ENCODE measurements at places on chromosomes 7 and 10.

DNA sequence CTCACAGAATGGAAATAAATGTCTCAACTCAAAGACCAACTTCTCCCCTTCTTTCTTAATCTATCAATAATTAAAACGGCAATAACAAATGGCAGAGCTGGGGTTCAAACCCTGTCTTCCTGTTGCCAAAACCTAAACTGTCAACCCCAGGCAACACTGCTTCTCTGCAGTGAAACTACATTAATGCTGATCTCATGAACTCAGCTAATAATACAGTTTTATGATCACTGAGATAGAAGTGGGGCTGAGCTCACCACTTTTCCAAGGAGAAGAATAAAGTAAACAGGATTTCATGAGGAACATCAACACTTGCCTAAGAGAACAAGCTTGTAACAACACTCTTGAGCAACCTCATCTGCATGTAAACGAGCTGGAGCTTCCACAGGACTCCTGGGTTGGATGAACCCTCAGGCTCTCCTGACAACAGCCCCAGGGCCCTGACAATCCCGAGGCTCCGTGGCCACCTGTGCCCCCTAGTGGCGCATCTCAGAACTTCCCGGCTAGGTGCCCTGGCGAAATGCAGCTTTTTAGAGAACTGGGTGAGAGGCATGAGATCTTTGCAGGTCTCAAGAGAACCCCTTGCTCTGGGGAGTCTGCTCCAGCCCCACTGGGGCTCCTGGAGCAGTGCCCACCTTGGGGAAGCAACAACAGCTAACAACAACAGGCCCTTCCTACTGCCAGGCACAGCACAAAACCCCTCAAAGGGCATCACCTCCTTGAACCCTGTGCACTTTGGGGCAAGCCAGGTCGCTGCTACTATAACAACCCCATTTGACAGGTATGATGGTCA lies 169.3 kb downstream of the SH3PXD2A start:
- DNase-seq = peak; percentile 52

DNA sequence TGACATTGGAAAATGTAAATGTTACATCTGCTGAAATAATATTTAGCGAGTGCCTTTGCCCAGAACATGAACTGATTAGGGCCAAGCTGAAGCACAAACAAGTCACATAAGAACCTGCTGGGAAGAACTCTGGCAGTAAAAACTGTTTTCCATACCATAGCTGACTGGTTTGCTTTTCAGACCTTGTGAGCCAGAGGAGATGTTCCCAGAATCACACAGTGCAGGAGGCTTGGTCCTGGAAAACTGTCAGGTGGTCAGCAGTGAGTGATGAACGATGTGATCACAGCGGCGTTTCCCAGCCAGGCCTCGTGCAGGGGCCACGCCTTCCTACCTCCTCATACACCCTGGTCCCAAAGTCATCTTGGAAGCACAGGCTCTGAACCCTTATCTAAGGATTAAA lies 164.2 kb upstream of the EEPD1 start:
- DNase-seq = no peak

GRCh38 chr10:124403548-124403947 lies 15.2 kb downstream of the OAT start:
- DNase-seq = no peak

DNA sequence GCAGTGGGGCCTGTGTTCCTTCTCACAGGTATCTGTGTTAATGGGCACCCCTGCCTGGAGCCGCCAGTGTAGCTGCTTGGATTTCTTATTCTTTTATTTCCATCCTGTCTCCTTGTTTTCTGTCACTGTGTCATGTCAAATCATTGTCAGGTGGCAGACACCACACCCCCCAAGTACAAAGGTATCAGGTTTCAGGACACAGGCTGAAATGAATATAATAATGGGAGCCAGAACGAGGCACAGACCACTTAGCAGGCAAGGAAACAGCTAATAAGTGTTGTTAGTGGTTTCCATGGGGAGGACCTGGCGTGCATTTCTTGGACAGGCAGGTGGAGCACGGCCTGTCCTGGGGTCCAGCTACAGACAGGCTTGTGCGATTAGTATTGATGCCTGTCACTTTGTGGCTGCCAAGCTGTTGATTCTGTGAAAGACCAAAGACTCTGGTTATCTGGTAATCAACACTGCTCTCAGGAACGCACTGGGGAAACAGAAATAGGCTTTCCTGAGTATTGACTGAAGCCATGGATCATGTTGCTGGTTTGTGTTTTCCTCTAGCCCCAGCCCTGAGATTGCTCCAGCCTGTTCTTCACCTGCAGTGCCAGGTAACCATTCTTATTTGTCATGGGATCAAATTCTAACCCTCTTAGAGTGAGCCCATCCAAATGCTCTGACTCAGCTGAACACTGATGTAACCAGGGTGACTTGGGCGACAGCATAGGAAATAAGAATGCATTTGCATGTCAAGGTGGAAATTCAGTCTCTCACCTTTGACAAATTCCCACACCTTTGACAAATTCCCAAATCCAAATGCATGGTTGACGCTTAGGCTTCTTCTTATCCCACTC lies 1002.0 kb downstream of the LRMDA start:
- no peak for DNase-seq

GRCh38 chr10:130466271-130466997 lies 330.2 kb downstream of the GLRX3 start:
- DNase-seq = no peak

DNA sequence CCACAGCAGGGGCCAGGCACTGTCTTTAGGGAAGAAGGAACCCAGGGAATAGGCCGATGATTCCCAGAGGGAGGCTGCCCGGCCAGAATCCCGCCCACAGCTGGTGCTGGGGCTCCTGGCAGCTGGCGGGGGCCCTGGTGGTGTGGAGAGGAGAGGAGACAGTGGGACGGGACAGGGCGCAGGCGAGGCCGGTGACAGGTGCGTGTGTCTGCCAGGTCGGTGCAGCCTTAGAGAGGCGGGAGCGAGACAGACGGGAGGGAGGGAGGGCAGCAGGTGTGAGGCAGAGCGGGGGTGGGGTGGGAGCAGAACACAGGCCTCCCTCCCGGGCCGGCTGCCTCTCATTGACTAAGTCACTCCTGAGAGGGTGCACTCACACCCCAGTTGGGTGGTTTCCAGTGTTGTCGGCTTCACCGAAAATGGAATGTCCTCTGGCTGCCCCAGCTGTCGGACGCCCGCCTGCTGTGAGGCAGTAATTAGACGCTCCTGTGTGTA lies 55.2 kb downstream of the ELFN1 start:
- DNase-seq = no peak

- no peak for DNase-seq
Observed at GRCh38 chr10:117677239-117677638, 134.7 kb downstream of the EMX2 start.

DNA sequence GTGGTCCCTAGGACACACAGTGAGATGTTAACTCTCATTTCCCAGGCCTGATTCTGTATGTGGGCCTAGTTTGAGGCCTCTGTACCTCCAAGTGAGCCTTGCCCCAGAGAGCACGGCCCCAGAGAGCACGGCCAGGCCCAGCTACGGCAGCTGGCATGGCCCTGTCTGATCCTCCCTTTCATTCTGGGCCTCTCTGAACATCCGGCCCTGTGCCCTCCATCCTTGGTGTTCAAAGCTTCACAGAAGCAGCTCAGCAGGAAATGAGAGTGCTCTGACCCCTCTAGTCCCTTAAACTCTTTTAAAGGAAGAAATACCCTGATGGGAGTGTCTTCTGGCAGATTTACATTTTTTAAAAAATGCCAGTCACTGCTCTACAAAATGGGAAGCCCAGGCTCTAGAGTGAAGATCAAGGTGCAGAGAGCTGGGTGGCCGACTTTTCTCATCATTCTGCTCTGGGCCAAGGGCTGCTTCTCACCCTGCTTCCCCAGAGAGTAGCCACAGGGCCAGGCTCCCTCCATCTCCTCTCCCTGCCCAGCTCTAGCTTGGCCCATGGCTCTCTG lies 171.9 kb downstream of the RPS24 start:
- DNase-seq = no peak

GRCh38 chr10:35456784-35457183 lies 120.5 kb downstream of the CCNY start:
- no peak for DNase-seq

- DNase-seq = no peak
Observed at GRCh38 chr7:36625247-36625646, 99.0 kb downstream of the AOAH start.

DNA sequence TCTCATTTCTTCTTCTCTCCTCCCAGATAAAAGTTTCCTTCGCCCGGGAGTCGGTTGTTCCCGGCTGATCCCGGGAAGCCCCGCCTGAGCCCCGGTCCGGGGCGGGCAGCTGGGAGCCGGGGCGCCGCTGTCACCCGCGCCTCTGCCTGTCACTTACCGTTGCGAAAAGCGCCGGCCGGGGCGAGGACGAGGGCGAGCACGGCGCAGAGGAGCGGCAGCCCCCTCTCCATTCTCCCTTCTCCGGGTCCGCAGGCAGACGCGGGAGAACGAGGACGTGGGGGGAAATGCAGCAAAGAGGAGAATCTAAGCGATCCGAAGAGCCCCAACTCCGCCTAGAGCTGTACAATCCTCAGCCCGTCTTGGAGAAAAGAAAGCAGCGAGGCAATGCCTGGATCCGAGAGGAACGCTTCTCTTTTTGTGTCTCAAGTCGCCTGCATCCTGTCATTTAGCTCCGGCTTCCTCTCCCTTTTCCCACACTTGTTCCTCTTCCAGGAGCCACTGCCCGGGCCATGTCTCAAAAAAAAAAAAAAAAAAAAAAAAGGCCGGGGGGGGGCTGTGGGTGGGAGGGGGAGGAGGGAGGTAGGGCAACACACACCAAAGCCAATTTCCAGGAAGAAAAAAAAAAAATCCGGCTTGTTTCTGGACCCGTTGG lies at the start of gene NRP1:
Gene NRP1 (minus strand): TSS at position 515 of the 652 bp plus-strand sequence. CDS start 285 bp downstream, at position 230.
- no peak for DNase-seq

DNA sequence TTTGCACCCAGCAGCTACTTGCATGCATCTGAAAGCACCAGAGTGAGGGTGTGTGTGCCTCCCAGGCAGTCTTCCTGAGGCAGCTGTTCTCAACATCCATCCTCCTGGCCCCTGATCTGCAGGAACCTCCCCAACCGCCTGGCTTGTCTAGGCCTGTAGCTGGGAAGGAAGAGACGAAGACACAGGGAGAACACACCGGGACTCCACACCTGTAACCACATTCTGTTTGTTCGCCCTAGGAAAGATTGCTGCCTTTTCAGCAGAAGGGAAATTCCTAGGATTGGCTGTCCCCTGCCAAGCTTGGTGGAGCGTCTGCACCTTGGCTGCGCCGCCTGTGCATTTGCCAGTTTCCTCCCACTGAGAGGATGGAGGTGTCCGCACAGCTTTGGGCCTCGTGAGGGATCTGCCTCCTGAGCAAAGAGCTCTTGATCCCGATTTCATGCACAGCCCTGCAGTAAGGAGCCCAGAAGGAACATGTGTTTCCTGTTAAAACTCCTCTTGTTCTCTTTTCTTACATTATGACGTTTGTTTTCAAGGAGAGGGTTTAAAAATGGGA lies 154.6 kb downstream of the TPST1 start:
- no peak for DNase-seq

DNA sequence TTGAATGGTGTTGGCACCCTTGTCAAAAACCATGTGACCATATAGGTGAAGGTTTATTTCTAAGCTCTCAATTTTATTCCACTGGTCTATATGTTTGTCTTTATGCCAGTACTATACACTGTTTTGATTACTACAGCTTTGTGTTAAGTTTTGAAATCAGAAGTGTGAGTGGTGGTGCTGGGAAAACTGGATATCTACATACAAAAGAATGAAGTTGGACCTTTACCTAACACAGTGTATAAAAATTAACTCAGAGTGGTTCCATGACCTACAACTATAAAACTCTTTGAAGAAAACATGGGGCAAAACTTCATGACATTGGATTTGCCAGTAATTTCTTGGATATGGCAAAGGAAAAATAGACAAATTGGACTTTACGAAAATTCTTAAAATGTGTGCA lies 112.2 kb downstream of the NRF1 start:
- DNase-seq = no peak

DNA sequence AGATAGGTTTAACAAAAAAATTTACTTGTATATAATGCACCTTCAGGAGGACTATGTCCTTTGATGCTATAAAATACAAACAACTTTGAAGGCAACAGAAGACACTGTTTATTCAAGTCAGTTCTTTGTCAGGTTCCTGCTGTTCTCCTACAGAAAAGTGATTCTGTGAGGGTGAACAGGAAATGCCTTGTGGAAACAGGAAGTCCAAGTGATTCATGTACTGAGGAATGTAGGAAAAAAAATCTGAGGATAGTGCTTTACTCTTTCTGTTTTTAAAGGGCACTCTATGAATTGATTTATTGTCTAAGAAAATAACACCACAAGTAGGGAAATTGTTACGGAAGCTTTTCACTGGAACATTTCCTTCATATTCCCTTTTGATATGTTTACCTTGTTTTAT lies 171.9 kb downstream of the HDAC9 start:
- DNase-seq = no peak

- DNase-seq = no peak
Observed at GRCh38 chr10:121036431-121036830, 185.3 kb downstream of the WDR11 start.

DNA sequence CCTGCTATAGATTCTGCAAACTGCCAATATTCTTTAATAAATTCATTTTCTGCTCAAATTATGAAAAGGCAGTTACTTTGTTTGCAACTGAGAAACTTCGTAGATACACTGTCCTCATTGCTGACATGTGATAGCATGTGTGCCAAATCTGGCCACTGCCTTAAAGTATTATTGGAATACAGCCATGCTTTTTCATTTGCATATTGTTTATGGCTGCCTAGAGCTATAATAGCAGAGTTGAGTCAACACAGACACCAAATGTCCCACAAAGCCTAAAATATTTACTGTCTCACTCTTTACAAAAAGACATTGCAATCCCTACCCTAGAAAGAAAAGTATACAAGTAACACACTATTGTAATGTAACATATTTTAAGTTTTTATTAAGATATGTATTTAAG lies 647.4 kb downstream of the XPNPEP1 start:
- DNase-seq = no peak

DNA sequence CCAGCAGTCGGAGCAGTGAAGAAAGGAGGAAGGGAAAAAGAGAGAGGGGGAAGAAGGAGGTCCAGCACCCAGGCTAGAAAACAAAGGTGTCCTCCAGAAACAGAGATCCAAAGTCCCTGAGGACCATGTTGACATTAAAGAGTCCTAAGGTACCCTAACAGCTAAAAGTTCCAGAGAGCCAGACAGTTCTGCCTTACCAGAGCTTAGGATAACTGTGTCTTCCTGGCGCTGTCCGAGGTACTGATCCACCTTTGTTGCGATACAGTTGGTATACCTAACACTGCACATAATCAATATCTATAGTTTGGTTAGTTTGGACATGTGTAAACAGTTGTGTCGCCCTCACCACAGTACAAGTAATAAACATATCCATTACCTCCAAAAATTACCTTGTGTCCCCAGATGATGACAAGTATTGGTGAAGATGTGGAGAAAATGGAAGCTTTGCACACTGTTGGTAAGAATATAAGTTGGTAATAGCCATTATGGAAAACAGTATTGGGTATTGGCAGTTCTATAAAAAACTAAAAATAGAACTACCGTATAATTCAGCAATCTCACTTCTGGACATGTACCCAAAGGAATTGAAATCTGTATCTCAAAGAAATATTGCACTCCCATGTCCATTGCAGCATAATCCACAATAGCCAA lies 59.8 kb downstream of the GRID1 start:
- DNase-seq = no peak

GRCh38 chr7:29356631-29357030 lies 162.1 kb downstream of the CHN2 start:
- DNase-seq = no peak

Measured in activated T-helper 1 cell treated with anti-CD3 and anti-CD28 coated beads, Interleukin-2, amount 50 U/mL, for 16 hours (primary cell).